ENCODE measurements at places on chromosomes 4 and X.

- DNase-seq = no peak
These were observed 13.7 kb downstream of the WDFY3 start for GRCh38 chr4:84952776-84953175.

- DNase-seq = no peak
These were observed 2.8 kb upstream of the SMIM14 start for GRCh38 chr4:39641451-39641850.

DNA sequence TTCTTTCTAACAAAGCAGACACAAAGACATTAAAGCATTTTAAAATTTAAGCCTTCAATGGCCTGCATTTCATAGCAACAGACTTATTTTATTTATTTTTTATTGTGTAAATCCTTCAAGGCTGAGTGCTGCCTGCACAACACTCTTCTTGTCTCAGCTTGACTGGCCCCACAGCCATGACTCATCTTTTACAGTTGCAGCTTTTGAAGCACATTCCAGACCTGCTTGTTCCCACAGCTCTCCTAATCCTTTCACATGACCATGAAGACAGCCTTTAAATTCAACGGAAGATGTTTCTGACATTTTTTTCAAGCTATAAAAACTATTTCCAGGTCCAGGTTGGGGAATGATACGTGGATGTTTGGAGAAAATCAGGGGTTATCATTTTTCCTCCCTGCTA is 276.9 kb upstream of the TACR3 start:
- DNase-seq = peak; percentile 39

GRCh38 chrX:111519215-111519614 is 7.8 kb downstream of the SERTM2 start:
- peak; percentile 87 for DNase-seq

DNA sequence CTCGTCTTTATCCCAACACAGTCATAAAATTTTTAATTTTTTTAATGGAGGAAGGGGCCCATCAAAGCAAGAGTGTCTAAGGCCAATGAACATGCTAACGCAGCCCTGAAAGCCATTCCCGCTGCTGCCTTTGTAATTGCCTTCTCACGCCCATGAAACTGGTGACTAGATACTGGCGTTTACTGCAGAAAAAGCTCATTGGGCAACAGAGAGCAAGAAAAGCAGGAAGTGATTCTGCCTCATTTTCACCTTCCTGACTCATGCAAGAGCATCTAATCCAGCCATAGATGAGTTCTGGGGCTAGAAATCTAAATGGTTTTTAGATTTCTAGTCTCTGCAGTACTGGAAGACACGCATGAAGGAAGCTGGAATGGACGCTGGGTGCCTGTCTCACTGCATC is 72.5 kb downstream of the ANXA3 start:
- DNase-seq = no peak

GRCh38 chr4:120329386-120329785 is 262.7 kb upstream of the MAD2L1 start:
- DNase-seq = no peak

DNA sequence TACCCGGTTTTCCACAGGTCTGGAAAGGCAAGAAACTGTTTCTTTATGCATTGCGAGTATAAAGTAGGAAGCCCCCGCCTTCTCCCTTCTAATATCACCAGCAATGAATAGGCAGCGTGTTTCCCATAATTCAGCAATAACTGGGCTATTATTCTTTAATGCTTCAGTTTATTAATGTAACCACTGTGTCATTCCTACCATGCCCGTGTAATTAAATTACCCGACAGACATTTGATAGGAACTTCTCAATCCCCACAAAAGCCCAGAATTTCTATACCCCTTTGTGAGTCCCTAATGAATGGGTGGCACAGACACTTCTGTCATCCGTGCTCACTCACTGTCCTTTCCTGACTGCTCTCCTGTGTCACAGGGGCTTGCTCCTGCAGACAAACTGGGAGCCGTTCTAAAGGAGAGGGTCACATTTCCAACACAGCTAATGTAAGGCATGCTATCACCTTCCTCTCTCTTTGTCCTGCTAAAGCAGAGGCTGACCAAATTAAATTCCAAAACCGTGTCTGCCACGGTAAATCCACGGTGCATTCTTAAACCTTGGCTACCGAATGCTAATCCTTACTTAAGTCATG is 108.5 kb upstream of the MID1 start:
- DNase-seq = no peak

- DNase-seq = peak; percentile 70
These were observed 30.8 kb downstream of the ASB5 start for GRCh38 chr4:176238157-176238610.

DNA sequence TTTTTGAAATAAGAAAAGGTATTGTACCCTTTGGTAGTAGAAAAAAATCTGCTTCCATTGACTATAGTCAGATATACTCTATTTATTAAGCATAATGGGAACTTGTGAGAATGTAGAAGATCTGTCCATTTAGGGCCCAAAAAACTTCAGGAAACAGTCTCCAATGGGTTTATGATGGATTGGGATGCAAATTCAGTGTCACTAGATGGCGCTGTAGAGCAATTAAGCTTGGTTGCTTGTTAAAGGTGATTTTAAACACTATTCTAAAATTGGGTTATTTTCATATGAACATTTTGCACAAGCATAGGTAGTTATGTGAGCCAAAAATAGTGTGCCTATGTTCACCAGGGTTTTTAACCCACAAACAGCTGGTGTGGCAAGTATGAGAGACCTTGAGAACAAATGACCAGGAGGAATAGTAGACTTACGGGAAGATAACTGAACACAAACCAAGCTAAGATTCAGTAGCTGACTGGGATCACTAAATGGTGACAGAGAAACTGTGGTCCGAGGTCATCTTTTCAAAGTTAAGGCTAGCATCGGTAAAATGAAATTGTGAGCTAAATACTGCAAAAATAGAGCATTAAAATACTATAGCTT is 80.3 kb upstream of the LSM6 start:
- DNase-seq = peak; percentile 23

GRCh38 chr4:53100501-53101190 is 238.5 kb downstream of the RASL11B start:
- DNase-seq = no peak

DNA sequence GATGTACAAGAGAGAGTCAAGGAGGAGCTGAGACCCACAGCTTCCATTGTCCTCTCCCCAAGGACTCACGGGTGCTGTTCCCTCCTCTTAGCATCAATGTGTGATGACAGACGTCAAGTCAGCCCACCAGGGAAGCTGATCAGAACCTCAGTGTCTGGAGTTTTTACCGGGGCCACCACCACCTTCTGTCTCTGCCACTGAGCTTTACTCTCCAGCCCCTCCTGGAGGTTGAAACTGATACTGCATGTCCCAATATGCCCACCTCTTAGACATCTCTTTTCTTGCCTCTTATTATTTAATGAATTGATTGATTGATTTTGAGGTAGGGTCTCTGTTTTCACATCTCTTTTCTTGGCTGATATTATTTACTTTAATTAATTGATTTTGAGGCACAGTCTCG is 10.3 kb upstream of the AKAP17A start:
- peak; percentile 48 for DNase-seq

DNA sequence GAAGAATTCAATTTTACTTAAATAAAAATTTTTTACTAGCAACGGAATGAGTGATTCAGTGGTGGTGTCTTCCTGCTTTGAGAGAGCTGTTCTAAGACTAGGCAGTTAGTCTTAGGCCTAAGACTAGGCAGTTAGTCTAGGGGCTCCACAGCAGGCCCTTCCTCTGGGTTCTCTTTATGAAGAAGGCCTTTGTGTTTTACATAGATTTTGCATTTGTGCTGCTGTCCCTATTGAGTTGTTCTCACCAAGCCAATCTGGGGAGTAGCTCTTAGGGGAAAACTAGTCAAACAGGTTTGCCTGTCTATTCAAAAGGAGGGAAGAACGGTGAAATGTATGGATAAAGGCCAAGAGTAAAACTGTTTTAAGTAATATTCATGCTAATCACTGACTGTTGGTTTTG is 7.6 kb downstream of the UGT8 start:
- no peak for DNase-seq

DNA sequence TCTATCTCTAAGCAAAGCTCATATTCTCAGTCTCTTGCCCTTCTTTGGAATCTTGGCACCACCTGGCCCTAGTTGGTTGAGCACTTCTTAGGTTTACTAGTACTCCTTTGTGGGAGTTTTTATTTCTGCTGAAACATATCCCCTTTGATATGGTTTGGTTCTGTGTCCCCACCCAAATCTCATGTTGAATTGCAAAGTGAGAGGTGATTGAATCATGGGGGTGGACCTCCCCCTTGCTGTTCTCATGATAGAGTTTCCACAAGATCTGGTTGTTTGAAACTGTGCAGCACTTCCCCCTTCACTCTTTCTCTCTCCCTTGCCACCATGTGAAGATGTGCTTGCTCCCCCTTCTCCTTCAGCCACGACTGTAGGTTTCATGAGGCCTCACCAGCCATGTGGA is 22.2 kb upstream of the SYNPO2 start:
- no peak for DNase-seq

DNA sequence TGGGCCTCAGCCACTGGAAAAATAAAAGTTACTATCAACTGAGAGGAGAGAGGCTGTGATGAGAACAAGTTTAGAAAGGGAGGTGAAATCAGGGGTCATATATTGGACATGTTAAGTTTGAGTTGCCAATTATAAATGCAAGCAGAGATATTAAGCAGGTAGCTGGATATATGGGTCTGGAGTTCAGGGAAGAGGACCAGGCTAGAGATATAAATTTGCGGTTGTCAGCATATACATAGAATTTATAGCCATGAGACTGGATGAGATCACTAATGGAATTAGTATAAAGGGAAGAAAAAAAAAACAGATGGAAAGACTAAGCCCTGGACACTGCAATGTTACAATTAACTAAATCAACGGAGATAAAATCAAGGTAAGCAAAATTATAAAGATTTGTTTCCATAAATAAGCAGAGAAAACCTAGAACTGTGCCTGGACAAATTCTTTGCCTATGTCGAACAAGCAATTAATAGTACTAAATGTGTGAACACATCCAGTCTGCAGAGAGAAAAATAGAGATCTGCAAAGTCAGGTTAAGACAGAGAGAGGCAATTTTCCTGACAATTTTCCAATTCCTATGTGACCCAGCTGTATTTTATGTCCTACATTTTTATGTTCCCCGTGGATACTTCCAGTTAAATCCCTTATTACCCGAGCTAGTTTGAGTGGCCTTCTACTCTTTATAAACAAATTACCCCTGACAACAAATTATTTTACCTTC is 265.4 kb downstream of the GASK1B start:
- no peak for DNase-seq

GRCh38 chrX:13803116-13803515 is 13.8 kb downstream of the GPM6B start:
- DNase-seq = no peak

- DNase-seq = no peak
These were observed 22.3 kb downstream of the CAMK2D start for GRCh38 chr4:113739197-113739596.

DNA sequence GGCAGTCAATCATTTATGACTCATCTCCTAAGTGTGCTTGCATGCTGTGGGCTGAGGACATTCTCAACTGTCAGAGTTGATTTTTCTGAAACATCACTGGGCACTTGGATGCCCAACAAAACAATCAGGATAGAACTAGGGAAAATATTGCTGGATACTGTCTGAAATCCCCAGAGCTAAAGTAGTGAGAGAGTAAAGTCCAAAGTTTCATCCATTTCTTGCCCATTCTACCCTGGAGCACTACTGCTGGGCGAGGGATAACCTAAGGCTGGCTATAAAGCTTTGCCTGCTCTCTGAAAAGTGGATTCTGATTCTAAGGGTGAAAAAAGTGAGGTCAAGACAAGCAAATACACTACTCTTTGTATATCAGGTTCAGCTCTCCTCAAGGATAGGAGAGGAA is 279.6 kb upstream of the EDA2R start:
- DNase-seq = no peak

DNA sequence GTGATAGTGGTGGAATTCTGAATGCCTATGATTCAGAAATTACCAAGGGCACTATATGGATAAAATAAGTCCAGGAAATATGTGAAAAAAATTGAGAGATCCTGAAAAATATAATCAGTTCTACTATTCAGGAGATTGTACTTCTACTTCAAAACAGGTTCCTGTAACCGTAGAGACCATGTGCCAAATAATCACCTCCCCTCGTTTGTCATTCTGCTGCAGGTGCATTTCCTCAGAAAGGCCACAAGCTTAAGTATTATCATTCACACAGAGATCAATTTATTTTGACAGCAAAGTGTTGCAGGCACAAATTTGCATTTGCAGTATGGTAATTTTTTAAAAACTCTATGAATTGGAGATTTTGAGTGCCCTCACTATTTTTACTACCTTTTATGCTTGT is 1000.0 kb downstream of the CCSER1 start:
- DNase-seq = no peak

DNA sequence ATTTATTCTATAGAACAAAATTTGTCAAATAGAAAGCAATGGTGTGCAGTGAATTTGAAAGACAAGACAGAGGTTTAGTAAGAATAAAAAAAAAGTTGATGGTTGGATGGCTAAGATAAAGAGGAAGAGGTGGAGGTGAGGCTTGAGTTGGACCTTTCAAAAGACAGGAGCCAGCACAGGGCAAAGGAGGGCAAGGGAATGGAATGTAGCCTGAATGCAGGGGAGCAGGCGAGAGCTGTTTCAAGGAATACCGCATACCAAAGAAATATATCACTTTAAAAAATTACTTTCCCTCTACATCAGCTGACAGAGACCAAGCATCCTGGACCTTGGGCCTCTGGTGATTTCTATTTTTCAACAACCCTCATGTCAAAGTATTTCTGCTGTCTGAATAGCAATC is 38.0 kb upstream of the CXXC4 start:
- DNase-seq = no peak

GRCh38 chr4:178347111-178347510 is 904.9 kb upstream of the AGA start:
- no peak for DNase-seq

- DNase-seq = no peak
These were observed 5.1 kb upstream of the CXCL10 start for GRCh38 chr4:76028350-76028765.

- DNase-seq = no peak
These were observed 16.1 kb downstream of the IQCM start for GRCh38 chr4:149799546-149799945.

DNA sequence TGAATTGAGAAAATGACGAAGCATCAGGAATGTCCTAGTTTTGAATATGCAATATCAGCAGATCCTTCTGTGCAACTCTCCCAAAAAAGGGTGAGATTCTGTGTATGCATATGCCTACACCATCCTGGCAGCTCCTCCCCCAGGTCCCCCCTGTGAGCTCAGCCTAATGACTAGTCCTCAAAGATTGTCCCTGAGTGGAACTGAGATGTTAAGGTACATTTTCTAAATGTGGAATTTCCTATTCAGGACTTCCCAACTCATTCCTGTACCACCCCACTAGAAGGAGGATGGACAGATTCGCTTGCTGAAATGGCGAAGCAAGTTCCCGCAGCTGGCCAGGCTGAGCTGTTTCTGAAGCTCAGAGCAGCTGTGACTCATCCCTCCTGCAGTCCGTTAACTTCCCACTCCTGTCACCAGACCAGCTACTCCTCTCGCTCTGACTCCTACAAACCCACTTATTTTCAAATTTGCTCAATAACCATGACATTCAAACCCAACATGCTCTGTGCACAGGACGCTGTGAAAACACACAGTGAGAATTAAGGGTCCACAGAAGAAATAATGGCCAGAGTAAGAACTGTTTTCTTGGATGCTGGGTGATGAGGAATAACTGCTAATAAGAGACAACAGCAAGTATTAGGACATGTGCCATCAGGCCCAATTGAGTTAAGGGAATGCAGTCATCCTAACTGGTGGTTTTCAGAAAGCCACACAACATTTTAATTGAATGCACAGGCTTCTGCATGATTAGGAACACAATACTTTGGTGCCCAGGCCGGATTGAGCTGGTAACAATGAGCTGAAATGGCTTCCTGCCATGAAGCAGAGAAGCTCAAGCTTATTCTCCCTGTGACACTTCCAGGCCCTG is 40.0 kb upstream of the IRF2 start:
- DNase-seq = no peak

Measured in NCI-H524 (cell line).